ENCODE measurements at places on chromosomes 7 and 10. TPM values are rescaled to one million over a fixed set of nuclear protein-coding genes. Genes with fewer than 3 reads are reported as not detected.

DNA sequence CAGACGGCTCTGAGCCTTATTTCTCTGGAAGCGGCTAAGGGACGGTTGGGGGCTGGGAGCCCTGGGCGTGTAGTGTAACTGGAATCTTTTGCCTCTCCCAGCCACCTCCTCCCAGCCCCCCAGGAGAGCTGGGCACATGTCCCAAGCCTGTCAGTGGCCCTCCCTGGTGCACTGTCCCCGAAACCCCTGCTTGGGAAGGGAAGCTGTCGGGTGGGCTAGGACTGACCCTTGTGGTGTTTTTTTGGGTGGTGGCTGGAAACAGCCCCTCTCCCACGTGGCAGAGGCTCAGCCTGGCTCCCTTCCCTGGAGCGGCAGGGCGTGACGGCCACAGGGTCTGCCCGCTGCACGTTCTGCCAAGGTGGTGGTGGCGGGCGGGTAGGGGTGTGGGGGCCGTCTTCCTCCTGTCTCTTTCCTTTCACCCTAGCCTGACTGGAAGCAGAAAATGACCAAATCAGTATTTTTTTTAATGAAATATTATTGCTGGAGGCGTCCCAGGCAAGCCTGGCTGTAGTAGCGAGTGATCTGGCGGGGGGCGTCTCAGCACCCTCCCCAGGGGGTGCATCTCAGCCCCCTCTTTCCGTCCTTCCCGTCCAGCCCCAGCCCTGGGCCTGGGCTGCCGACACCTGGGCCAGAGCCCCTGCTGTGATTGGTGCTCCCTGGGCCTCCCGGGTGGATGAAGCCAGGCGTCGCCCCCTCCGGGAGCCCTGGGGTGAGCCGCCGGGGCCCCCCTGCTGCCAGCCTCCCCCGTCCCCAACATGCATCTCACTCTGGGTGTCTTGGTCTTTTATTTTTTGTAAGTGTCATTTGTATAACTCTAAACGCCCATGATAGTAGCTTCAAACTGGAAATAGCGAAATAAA, 175.5 kb downstream of the RNF216 start:
- H3K27me3 ChIP-seq = no peaks in the 10 kb centered on the region
- H3K4me1 ChIP-seq = no peaks in the 10 kb centered on the region
- H3K27ac ChIP-seq = no peak overlapping the region
- no peak for DNase-seq

DNA sequence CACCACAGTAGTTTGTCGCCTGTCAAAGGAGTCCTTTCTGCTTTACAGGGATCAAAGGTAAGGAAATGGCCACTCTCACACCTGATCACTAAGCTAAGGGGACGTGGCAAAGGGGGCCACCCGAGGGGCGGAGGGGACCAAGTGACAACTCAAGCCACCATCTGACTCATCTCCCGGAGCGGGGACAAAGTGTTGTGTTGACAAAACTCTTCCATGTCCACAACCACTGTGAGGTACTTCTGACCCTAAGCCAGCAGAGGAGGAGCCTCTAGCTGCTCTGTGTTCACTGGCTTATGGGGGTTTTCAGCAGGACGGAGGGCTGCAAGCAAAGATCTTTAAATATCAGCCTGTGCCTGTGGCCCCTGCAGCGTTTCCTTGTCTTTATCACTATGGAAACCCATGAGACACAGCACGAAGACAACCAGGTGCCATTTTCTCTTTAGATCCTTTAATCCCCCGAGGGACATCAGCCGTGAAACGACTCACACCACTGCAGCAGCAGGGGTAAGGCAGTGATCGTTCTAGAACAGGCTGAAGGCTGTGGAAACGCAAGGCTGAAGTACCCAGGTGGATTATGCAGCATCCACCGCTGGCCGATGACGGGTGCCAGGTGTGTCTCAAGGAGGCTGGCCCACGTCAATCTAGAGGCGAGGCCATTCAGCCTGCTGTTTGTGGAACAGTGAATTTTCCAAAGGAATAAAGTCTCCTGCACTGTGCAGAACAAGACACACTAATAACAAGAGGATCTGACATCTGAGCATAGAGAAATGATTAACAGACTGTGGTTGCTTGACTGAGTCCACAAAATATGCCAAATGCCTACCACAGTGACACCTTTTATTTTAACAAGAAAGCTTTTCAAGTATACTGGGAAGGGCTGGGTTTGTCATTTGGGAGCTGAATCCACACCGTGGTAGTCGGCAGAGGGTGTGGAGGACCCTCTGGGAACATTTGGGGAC, 26.6 kb upstream of the DDC start:
- no peaks in the 10 kb centered on the region for H3K4me1 ChIP-seq
- no peak overlapping the region for H3K4me3 ChIP-seq
- no peaks in the 10 kb centered on the region for H3K36me3 ChIP-seq
- H3K27ac ChIP-seq = no peak overlapping the region
- DNase-seq = no peak

DNA sequence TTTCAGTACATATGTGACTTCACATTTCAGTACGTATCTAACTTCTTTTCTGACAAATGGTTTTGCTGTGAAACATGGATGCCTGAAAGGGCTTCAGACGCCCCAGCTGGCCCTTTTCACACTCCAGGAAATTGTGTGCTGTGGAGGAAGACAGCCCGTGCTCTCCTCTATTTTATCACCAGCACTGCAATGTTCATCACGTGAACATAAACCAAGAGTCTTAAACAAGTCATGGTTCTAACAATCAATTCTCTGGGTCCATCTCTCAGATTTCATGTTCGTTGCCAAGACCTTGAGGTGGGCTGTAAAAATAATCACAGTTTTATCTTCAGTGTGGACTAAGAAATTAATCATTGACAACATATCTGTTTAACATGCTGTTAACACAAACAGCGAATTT, 141.2 kb downstream of the WDR37 start:
- no peak overlapping the region for H3K27ac ChIP-seq
- H3K27me3 ChIP-seq = no peaks in the 10 kb centered on the region
- peaks cover 12% of the 10 kb centered on the region for H3K4me1 ChIP-seq
- no peak overlapping the region for H3K4me3 ChIP-seq

GRCh38 chr10:816958-817357, 114.5 kb downstream of the LARP4B start:
- H3K4me3 ChIP-seq = no peak overlapping the region
- H3K27me3 ChIP-seq = no peaks in the 10 kb centered on the region
- no peak overlapping the region for H3K27ac ChIP-seq
- H3K36me3 ChIP-seq = no peaks in the 10 kb centered on the region

GRCh38 chr7:101156277-101156676, 2.0 kb downstream of the AP1S1 start:
- peaks cover 10% of the 10 kb centered on the region for H3K4me1 ChIP-seq
- H3K4me3 ChIP-seq = no peak overlapping the region
- peaks cover under 1% of the 10 kb centered on the region for H3K27me3 ChIP-seq
- H3K36me3 ChIP-seq = no peaks in the 10 kb centered on the region

TNRC18 gene
- 34.8 TPM for total RNA-seq

GRCh38 chr7:111892588-111892987, 313.6 kb downstream of the DOCK4 start:
- H3K36me3 ChIP-seq = no peaks in the 10 kb centered on the region
- no peaks in the 10 kb centered on the region for H3K4me1 ChIP-seq
- DNase-seq = no peak
- H3K27ac ChIP-seq = no peak overlapping the region
- H3K27me3 ChIP-seq = no peaks in the 10 kb centered on the region
- H3K4me3 ChIP-seq = no peak overlapping the region

FBXL13 gene
- 1.2 TPM for total RNA-seq

DNA sequence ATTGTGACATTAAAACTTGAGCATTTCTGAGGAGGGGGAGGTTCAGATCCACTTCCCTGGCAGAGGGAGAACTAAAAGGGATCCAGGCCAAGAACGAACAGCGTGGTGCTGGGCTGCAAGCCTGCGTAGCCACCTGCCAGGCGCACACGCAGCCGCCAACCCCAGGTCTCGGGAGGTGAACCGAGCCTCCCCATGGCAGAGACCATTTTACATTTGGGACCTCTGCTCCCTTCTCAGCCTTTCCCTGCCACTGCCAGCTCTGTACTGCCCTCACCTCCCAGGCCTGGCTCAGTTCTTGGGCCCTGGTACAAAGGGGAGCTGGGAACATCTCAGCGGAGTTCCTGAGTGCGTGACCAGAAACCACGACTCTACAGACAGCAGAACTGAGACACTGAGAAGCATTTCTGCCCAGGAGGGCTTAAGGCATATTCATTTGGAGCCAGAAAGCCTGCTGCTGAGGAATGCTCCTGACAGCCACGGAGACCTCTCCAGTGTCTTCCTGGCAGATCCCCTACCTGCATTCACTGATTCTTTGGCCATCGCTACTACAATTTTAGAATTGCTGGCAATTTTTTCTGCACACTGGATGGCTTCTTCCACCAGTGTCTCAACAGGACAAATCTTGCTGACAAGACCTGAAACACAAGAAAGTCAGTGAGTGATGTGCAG, 7.6 kb downstream of the ECHS1 start:
- DNase-seq = no peak
- H3K27ac ChIP-seq = no peak overlapping the region
- no peaks in the 10 kb centered on the region for H3K4me1 ChIP-seq

PRKAR1B gene
- 28.7 TPM for total RNA-seq

DNA sequence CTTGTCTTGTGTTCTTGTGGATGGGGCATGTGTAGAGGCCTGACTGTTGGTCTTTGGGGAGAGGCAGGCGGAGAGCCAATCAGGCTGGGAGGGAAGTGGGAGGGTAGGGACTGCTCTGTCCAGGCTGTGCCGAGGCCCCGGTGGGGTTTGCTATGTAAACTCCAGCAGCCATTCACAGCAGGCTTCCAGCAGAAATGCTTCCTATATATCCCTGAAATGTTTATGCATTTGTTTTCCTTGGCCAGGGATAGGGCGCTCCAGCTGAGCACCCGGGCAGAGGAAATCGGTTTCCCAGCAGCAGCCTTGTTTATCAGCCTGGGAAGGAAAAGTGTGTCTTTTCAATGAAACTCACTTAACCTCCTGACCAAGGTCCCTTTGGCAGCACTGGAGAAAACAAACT, 18.3 kb upstream of the AQP1 start:
- H3K27ac ChIP-seq = no peak overlapping the region
- H3K4me1 ChIP-seq = no peaks in the 10 kb centered on the region
- no peaks in the 10 kb centered on the region for H3K27me3 ChIP-seq
- H3K36me3 ChIP-seq = no peaks in the 10 kb centered on the region
- no peak for DNase-seq

- no peak for DNase-seq
- H3K4me1 ChIP-seq = no peaks in the 10 kb centered on the region
- H3K4me3 ChIP-seq = no peak overlapping the region
- no peaks in the 10 kb centered on the region for H3K36me3 ChIP-seq
- H3K27ac ChIP-seq = no peak overlapping the region
Observed at GRCh38 chr7:22201186-22201880, 155.6 kb downstream of the RAPGEF5 start.

OR2A5 gene
- total RNA-seq = not detected

CPA2 gene
- total RNA-seq = not detected

- no peak for DNase-seq
- no peak overlapping the region for H3K4me3 ChIP-seq
- no peaks in the 10 kb centered on the region for H3K27me3 ChIP-seq
- no peak overlapping the region for H3K27ac ChIP-seq
Observed at GRCh38 chr10:84004221-84004620, 135.1 kb upstream of the GHITM start.
